Putamen (tissue), 1 donor: ENCODE measurements at places on chromosomes 16 and 17.

DNA sequence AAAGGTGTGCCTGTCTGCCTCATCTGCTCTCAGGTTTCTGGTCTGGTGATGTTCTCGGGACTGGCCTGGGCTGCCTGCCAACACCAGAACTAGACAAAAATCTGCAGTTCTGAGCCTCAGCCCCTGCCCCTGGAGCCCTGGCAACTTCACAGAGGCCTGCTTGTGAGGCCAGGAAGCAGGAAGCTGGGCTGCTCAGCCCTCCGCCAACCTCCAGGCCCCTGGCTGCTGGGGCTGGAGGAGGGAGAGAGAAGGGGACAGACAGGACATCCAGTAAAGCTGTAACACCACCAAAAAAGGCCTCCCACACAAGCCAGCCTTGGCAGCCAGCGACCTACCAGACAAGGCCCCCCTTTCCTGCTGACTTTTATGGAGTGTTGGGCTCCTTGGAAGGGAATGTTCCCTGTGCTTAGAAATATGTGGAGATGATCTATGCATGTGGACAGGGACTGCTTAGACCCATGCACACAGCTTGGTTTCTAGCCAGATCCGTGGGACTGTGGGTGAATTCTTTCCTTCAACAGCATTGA is 157.6 kb downstream of the XYLT1 start:
- peak; percentile 32 for DNase-seq

- no peak for DNase-seq
These were observed 11.7 kb downstream of the ZFHX3 start for GRCh38 chr16:73036074-73036826.

DNA sequence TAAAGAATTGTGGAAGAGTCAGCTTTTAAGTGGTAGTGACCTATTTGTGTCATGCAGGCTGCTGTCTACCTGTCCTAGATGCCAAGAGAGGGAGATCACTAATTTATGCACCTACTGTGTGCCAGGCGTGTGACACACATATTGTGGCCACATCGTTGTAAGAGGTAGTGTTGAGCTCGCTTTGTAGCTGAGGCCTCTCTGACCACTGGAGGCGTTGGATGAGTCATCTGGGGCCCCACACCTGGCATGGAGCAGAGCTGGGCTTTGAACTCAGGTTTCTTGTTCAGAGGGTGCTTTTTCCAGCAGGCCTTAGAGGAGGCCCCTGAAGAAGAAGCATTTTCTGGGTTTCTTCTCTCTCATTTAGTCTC is 52.3 kb upstream of the LGALS9 start:
- no peak for DNase-seq

DNA sequence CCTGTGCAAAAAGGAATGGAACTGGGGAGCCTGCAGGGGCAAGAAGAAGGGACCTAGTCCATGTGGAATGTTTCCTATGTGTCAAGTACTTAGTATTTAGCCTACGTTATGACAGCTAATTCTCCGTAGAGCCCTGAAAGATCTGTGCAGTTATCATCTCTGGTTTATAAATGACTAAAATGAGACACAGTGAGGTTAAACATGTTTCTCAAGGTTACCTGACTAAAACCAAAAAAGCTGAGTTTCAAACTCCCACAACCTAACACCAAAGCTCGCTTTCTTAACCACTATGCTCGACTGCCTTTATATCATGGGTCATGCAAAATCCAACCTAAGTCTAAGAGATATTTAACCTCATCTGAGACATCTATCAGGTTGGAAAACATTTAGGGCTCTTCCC is 53.3 kb upstream of the CCL2 start:
- DNase-seq: no peak

GRCh38 chr17:51921500-51921899 is 237.0 kb downstream of the CA10 start:
- DNase-seq: no peak

GRCh38 chr17:81324177-81324850 is 29.2 kb upstream of the SLC38A10 start:
- no peak for DNase-seq

DNA sequence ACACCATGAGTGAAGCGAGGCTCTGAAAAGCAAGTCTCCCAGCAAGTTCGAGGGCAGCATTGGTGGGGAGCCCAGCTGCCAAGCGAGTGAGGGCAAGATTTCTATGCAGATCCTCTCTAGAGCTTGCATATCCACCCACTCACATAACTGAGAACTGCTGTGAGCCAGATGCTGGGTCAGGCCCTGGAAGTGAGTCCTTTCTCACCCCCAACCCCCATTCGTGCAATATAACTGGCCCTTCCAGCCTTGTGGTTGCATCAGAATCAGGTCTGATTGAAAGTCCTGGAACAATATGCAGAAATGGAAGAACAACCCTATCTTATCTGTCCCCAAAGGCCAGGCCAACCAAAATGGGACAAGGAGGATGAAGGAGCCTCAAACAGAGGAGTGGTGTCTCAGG is 146.6 kb downstream of the IRX5 start:
- no peak for DNase-seq

- no peak for DNase-seq
These were observed 48.5 kb downstream of the VAC14 start for GRCh38 chr16:70752426-70752825.

- DNase-seq: no peak
These were observed 30.8 kb downstream of the PLD6 start for GRCh38 chr17:17175340-17175739.

DNA sequence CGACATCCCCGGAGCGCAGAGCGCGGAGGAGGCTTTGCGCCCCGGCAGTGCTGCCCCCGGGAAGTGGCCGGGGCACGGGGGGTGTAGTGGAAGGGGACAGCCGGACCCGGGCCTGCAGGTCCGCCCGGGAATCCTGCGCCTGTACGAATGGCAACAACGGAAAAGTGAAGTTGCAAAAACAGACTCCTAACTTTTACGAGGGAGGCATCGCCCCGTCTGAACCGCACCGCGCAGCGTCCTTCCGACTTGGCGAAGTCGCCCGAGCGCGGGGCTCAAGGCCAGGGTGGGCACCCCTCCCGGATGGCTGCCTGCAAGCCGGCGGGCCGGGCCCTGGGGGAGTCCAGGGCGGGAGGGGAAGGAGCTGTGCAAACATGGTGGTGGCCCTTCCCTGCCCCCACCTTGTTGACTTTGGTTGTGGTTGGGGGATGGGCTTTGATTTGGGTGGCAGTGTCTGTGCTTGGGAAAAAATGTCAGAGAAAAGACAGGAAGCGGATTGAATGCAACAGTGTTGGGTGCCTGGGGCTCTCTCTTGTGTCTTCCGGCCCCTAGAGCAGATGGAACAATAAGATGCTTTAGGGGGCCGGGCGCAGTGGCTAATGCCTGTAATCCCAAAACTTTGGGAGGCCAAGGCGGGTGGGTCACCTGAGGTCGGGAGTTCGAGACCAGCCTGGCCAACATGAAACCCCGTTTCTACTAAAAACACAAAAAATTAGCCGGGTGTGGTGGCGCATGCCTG is 675 bp downstream of the RNF213 start:
- DNase-seq: peak; percentile 32

- DNase-seq: no peak
These were observed 29.9 kb downstream of the PIK3R6 start for GRCh38 chr17:8837563-8838075.

DNA sequence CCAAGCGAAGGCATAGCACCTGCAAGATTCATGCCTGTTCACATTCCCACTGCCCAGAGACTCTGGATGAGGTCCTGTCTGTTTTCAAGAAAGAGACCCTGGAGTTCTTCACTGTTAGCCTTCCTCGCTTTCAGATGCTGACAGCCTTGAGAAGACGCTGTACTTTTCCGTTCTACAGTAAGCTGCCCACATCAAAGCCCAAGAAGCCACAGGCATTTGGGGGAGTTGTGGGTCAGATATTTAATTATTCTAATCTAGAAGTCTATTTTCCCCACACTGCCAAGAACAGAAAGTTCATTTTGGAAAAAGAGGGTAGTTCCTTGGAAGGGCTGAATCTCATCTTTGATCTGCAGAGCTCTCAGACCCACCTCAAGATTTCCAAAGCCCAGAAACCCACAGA is 127.9 kb downstream of the AXIN2 start:
- DNase-seq: no peak

DNA sequence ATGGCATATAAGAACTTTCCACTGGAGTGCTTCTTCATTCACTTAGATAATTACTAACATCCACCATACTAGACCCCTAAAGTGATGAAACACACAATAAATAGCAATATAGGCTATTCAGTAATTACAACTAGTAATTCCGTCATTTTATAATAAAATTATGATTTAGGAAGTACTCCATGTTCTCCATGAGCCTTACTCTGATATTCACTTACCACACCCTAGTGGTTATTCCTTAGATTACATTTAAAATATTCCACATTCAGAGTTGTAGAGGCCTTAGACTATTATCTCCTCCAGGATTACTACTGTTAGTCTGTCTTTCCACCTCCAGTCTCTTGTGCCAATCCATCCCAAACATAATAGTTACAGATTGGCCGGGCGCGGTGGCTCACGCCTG is 62.4 kb downstream of the STH start:
- DNase-seq: no peak

- DNase-seq: no peak
These were observed 3.5 kb upstream of the EZH1 start for GRCh38 chr17:42748202-42748907.

GRCh38 chr17:77328823-77329740 is 188.3 kb downstream of the SEC14L1 start:
- no peak for DNase-seq

GRCh38 chr17:65191811-65192740 is 54.9 kb downstream of the RGS9 start:
- no peak for DNase-seq

DNA sequence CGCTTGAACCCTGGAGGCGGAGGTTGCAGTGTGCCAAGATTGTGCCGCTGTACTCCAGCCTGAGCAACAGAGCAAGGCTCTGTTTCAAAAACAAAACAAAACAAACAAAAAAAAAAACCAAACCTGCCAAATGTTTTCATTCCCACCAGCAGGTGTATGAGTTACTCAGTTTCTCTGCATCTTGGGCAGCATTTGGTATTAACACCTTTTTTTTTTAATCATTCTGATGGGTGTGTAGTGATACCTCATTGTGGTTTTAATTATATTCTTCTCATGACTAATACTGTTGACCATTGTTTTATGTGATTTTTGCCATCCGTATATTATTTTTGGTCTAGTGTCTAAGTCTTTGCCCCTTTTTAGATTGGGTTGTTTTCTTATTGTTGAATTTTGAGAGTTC is 15.3 kb downstream of the NFATC3 start:
- no peak for DNase-seq

DNA sequence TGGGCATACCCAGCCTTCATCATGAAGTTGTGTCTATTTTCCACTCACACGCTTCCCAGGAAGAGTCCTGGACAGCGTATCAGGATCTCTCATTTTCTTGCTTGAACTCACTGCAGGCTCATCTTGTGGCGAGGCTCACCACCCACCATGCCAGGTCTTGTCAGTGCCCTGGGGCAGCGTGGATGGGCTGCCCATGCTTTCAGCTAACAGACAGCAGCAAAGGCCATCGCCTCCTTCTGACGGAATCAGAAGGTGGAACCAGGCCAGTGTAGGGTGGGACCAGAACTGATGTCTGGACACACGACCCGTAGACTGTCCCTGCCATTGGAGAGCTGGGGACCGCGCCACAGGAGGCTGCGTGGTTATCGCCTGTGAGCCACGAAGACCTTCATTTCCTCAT is 169.4 kb downstream of the FOXL1 start:
- no peak for DNase-seq

GRCh38 chr17:69064001-69064400 is 3.3 kb upstream of the ABCA9 start:
- DNase-seq: no peak

- DNase-seq: no peak
These were observed 104.4 kb upstream of the AMZ2 start for GRCh38 chr17:68143425-68143824.

- peak; percentile 90 for DNase-seq
These were observed 477.4 kb downstream of the SLC39A11 start for GRCh38 chr17:72614871-72615626.

GRCh38 chr16:63983401-63983800 is 1138.5 kb downstream of the CDH11 start:
- no peak for DNase-seq

- DNase-seq: no peak
These were observed 83.5 kb downstream of the CDYL2 start for GRCh38 chr16:80720804-80721371.

- DNase-seq: no peak
These were observed 374.6 kb upstream of the HSBP1 start for GRCh38 chr16:83433201-83433600.
